A673 (cell line): ENCODE measurements at places on chromosomes 16 and 17.
A peak's percentile ranks its signal among the peaks of the same experiment; 100 is the strongest.

GRCh38 chr17:46942441-46943217 is 19.7 kb downstream of the GOSR2 start:
- DNase-seq: peak; percentile 68

DNA sequence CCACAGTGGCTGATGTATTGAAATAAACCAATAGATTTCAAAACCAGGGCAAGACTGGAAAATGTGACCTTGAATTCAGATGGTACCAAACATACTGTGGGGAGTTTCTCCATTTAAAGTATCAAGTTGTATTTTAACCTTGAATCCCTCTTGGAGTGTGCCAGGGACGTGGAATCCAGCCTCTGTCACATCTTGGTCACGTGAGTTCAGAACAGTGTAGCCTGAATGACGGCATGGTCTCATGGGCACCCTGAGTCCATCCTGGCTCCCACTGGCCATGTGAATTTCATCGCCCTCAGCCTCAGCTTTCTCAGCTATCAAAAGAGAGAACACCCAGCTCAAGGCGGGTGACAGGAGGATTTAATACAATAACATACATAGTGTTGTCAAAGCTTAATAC is 6.8 kb downstream of the ZNF771 start:
- no peak for DNase-seq

DNA sequence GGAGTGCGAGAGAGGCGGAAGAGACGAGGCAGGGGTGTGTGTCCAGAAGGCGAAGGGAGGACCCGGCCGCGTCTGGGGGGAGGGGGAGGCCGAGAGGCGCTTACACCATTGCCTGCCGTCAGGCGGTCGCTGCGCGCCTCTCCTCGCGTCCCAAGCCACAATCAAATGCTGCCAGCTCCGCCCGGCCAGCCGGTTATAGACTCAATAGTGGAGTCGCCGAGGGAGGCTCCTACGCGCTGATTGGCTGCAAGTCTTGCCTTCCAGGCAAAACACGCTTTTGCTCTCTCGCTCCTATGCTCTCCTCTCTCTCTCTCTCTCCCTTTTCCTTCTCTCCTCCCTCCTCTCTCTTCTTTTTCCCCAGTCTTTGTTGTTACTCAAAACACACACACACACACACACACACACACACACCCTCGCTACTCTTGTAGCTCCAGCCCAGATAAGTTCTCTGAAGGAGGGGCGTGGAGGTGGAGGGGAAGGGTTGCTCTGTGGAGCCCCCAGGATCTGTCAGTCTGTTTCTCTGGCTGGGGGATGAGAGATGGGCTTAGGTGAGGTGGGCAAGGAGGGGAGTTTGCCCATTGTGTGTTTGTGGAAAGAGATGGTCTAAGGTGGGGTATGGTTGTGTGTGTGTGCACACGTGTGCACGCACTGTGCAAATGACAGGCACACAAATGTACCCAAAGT is at the start of gene DLX3:
TSS of gene DLX3 (minus strand) at position 170 of the 684 bp plus-strand sequence. CDS start 226 bp downstream, outside the sequence.
- peak; percentile 86 for DNase-seq

DNA sequence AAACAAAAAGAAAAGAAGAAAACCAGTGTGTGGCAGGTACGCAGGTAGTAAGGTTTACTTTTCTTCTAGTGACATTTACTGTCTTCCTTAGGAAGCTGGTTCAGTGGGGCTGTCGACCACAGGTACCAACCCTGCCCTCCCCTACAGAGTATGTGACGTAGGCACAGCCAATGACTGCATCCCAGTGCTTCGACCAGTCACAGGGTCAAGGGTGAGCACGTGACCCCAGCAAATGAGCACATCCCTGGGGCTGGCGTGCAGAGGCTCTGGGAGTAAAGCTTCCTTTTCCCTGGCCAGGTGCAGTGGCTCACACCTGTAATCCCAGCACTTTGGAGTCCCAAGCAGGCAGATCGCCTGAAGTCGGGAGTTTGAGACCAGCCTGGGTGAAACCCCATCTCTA is 38.9 kb upstream of the PLCG2 start:
- no peak for DNase-seq

- DNase-seq: no peak
Measured at GRCh38 chr16:82585675-82586074, 41.1 kb upstream of the CDH13 start.

DNA sequence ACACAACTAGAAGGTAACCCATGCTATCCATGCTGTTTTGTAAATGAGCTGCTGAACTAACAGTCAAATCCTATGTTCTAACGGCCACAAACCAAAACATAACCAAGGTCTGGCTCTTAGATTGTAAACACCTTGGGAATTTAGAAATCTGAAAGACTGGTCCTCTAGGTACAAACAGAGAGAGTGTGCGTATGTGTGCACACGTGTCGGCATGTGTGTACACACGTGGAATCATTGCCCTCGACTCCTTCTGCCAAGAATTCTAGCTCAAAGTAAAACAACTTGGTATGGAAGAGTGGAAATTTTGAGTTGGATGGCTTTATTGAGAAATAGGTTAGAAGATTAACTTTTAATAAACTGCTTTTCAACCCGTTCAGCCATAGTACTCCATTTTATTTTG is 18.1 kb upstream of the GHDC start:
- DNase-seq: no peak
